Stimulated activated CD4-positive, alpha-beta T cell treated with anti-CD3 and anti-CD28 coated beads, Interleukin-2, amount 100 ng/mL, for 24 hours (primary cell): ENCODE measurements at places on chromosomes 7 and 10.

- DNase-seq = no peak
Observed at GRCh38 chr10:74963549-74963948, 137.1 kb downstream of the KAT6B start.

DNA sequence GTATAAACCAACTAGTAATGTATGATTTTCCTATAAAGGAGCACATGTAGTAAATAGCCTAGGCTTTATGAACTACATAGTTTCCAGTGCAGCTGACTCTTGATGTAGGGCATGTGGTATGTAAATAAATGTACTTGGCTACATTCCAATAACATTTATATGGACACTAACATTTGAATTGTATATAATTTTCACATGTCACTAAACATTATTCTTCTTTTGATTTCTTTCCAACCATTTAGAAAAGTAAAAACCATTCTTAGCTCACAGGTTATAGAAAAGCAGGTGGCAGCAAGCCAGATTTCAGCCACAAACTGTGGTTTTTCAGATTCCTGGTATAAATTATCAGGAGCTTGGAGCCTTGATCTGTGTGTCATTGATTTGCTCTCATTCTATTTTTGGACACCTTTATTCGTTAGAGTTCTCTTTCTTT, 1182.0 kb downstream of the CNTNAP2 start:
- no peak for DNase-seq

DNA sequence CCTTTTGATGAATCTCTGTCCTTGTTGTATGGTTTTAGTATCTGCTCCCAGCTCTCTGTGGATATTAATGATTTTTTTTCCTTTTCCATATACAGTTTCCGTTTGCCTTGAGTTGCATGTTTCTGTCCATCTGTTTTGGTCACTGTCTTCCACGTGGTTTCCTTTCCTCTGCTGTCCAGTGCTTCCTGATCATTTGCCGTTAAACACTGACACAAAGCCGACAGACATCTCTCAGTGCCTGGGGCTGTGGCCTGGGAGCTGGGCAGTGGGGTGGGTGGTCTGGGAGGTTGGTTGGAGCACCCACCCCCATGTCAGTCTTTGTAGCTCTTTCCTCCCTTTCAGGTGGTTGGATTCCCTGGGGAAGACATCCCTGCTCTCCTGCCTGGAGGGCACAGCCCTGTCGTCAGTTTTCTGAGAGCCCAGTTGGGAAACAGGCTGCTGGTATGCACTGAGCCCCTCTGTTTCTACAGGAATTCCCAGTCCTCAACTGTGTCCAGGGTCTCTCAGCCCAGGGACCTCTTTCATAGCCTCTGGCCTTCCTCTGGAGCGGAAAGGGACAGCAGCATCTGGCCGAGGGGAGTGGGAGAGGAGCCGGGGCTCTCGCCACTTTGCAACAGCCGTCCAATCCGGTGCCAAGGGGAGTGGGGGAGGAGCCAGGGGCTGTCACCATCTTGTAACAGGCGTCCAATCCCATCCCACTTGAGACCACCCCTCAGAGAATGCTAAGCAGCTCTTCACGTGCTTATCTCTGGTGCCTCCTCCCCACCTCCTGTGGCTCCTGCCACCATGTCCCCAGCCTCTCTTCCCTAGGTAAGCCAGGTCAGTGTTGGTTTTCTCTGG, 26.7 kb upstream of the MKI67 start:
- no peak for DNase-seq

GRCh38 chr10:53479365-53479764, 706.8 kb upstream of the MBL2 start:
- no peak for DNase-seq

DNA sequence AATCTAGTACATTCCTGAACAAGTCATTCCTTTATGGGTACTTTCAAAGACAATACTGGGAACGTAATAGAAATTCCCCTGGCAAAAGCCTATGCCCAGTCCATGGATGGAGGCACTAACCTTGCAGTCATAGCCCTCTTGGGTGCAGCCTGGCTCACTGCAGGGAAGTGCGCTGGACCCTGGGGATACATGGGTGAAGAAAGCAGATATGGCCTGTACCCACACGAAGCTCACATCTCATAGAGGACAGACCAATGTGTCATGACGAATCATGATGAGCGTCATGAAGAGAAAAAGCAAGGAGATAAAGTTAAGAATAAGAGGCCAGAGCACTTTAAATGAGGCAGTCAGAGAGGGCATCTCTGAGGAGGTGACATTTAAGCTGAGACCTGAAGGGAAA, 11.8 kb downstream of the PRLHR start:
- no peak for DNase-seq

GRCh38 chr7:66953044-66953427, 32.0 kb downstream of the TMEM248 start:
- no peak for DNase-seq

DNA sequence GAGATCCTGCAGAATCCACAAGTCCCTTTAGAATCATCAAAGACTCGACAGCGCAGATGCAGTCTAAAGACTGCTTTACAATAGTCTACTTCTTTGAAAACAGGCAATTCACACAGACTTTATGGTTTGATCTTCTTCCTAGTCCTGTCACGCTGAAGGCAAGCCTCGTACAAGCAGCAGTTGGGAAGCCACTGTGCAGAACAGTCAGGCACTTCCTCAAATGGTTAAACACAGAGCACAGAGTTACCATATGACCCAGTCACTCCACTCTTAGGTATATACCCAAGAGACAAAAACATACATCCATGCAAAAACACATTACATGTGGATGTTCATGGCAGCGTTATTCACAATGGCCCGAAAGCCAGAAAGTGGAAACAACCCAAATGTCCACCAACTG, 41.4 kb downstream of the LRRC20 start:
- DNase-seq = no peak

GRCh38 chr10:32906595-32906994, 51.4 kb downstream of the ITGB1 start:
- no peak for DNase-seq

DNA sequence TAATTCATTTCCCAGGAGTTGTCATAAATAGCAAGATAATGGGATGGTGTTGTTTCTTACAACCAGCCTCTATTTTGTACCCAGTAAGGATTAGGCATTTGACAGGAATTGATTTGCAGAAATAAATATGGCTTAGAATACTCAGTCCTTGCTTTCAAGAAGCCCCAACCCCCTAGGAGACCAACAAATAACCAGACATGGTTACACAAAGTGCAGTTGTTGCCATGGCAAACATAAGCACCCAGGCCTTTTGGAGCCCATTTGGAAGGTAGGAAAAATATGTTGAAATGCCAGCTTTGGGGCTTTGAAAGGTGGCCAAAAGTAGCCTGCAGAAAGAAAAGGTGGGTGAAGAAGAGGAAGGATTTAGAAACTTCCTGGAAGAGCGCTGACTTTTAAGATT, 397.5 kb downstream of the CDC14C start:
- no peak for DNase-seq

DNA sequence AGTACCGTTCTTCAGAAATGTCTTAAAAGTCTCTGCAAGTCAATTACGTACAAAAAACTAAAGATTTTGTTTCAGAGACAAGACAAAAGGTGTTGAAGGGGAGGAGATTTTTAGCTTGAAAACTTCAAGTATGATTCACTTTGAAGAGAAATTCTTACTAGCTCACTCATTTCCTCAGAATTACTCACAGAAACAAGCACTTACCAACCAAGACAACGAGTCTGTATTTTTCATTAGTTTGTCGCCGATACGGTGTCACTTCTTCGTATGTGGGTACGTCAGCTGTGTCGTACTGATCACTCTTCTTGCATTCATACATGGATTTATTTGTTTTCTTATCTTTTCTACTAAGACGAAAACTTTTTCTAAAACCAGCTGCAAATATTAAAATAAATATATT, 90.6 kb upstream of the ODAD2 start:
- DNase-seq = no peak

DNA sequence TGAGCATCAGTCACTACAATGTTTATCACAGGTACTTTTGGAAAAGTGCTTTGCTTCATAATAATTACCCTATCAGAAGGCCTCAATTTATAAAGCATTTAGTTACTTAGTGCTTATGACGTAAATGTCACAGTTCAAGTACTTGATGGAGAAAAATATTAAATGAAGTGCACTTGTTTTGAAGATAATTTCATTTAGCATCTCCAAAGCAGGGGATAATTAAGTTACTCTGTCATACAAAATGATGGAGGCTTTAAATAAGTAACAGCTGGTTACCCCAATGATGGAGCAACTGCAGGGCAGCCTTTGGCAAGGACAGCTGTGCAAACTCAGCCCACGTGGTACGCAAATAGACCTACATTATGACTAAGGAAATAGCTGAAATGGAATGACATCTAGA, 768.8 kb downstream of the GRM8 start:
- DNase-seq = no peak

DNA sequence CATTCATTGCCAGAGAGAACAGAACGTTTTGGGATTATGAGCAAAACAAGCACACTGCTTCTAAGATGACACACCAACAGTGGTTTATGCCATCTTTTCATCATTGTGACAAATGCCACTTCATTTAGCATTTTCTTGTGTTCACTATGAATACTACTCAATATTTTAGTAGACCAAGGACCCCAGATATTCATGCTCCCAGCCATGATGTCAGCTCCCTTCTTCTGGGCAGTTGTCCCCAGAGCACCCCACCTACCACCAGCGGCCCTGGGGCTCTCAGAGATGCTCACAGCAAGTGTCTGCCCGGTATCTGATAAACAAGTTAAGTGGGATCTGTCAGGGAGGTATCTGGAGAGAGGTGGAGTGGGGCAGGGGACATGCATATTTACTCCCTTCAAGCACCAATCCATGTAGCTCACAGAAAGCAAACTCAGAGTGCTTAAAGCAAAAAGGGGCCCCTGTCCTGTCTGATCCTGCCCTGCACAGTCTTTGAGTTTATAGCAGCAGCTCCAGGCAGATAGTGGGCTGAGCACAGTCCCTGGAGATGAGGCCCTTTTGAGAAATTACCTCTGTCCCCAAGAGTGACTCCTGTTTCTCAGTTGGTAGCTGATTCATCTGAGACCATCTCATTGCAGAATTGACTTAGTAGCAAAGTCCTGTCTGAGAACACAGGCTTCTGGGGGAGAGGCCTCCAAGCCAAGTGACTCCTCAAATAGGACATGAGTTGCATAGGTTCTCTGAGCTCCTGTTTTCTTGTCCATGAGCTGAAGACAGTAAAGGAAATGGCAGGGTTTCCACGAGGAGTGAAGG, 281.8 kb upstream of the KLF6 start:
- DNase-seq = no peak

GRCh38 chr7:571718-572415, 52.2 kb upstream of the PDGFA start:
- no peak for DNase-seq

DNA sequence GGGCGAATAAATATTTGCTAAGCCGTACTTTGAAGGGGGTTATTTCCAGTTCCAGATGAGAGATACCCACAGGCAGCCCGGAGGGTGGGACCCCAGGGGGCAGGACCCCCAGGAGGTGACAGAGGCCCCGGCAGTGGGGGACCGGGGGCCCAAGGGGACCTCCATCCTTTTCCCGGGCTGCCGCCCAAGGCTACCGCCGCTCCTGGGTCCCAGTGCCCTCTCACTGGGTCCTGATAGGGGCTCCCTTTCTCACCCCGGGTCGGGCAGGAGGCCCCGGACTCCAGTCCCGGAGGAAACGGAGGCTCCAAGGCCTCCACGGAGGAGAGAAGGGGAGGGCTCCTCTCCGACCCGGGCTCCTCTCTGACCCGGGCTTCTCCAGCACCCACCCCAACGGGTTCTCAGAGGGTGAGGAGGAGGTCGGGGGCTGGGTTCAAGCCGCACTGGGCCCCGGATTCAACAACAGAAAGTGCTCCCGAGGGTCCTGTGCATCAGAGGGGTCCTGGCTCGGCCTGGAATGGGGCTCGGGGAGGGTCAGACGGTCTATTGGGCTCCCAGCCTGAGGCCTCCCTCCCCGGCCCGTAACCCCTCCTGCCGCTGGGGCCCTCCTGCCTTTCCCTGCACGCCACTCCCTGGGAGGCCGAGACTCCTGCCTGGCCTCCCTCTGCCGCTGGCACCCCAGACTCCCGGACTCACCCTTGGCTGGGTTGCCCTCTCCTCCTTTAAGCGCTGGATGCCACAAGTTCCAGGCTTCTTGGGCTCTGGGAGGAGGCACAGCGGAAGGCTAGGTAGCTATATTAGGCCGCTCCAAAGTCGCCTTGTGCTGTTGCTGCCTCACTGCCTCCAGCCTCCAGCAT, 62.5 kb downstream of the ZNF37A start:
- DNase-seq = no peak

DNA sequence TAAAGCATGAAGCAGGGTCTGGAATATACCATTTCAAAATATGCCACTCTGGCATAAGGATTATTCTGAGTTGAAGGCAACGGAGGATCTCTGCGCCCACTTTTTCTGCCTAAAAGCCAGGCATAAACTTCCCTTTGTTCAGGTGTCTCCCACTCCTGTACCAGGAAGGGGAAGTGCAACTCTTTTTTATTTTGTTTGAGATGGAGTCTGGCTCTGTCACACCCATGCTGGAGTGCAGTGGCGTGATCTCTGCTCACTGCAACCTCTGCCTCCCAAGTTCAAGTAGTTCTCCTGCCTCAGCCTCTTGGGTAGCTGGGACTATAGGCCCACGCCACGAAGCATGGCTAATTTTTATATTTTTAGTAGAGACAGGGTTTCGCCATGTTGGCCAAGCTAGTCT, 18.2 kb downstream of the SVIL start:
- no peak for DNase-seq

DNA sequence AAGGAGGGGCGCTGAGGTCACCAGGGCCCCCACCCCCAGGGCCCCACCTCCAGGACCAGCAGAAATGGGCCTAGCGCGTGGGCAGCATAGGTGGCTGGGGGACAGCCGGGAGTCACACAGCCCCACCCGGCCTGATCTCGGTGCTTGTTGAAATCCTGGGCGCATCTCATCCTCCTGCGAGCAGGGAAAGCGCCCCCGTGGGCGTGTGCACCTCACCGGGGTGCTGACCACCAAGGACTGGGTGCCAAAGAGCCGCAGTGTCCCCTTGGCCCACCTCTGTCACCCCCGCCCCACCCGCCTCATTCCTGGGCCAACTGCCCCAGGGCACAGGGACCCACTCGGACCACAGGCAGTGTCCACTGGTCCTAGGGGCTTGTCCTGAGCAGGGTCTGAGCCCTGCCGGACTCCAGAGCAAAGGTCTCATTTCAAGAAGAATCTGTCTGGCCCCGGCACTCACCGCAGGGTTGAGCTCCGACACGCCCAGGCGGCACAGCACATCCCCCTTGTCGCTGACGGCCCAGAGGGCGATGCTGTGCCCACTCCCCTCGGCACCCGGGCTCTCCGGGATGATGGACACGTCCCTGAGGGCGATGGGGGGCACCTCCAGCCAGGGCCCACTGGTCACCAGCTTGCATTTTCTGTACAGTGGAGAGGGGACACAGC, 11.4 kb downstream of the BHLHA15 start:
- no peak for DNase-seq

DNA sequence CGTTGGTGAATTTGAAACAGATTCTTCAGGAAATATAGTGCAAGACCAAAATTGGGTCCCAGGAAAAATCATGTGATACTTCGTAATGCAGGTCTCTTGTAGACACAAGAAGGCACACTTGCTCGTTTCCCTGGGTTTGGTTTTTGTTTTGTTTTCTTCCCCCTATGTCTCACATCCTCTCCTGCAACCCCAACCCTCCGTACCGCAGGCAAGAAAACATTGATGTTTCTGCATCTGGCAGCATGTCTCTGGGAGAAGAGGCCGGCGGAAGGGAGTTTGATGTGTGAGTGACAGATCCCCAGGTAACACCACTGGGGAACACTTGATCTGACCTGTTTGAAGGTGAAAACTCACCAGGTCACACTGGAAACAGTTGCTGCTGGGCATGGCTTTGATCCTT, 718.5 kb downstream of the AUTS2 start:
- no peak for DNase-seq

- no peak for DNase-seq
Observed at GRCh38 chr10:7345717-7346116, 65.1 kb downstream of the SFMBT2 start.

- no peak for DNase-seq
Observed at GRCh38 chr10:61795551-61795950, 105.9 kb upstream of the ARID5B start.
